ENCODE measurements at places on chromosomes 7 and 10.

- DNase-seq = no peak
Measured at GRCh38 chr10:75276069-75276872, 40.5 kb upstream of the COMTD1 start.

DNA sequence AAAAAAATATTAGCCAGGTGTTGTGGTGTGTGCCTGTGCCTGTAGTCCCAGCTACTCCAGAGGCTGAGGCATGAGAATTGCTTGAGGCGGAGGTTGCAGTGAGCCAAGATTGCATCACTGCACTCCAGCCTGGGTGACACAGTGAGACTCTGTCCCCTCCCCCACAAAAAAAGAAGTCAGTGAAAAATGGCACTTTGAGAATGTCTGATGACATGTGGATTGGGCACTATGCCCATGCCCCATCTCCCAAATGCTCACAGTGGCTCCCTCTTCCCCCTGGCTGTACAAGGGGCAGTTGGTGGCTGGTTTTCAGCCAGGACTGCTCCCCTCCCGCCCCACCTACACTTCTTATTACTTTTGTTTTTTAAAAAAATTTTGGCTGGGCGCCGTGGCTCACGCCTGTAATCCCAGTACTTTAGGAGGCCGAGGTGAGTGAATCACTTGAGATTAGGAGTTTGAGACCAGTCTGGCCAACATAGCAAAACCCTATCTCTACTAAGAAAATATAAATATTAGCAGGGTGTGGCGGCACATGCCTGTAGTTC, 26.1 kb downstream of the IL15RA start:
- no peak for DNase-seq

GRCh38 chr7:108038986-108039385, 36.0 kb upstream of the LAMB1 start:
- DNase-seq = no peak

DNA sequence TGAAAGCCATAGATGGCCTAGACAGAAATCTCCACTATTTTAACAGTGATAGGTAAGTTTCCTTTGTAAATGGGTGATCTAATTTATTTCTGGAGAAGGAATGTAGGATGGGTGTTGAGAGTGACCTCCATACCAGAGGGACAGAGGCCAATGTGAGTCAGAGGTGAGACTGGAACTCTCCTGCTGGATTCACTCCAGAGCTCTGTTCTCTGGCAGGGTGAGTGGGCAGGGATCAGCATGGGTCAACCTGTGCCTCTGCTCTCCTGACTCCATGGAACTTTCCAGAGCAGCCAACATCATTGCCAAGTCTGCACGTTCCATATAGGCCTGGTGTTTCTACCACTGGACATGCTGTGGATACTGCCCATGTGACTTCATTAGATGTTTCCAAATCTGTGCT, 11.4 kb downstream of the AKR1C3 start:
- no peak for DNase-seq

- no peak for DNase-seq
Measured at GRCh38 chr7:36037121-36037662, 115.9 kb upstream of the EEPD1 start.

- DNase-seq = no peak
Measured at GRCh38 chr7:117435475-117436043, 8.3 kb upstream of the ASZ1 start.

- peak; percentile 66 for DNase-seq
Measured at GRCh38 chr7:4791738-4792536, 16.5 kb downstream of the AP5Z1 start.

GRCh38 chr10:29627201-29628132, 7.3 kb downstream of the SVIL start:
- no peak for DNase-seq

- no peak for DNase-seq
Measured at GRCh38 chr7:66558660-66559465, 69.8 kb upstream of the KCTD7 start.

Data from activated naive CD4-positive, alpha-beta T cell (primary cell).